ENCODE measurements at places on chromosomes 16 and 17. TPM values are rescaled to one million over a fixed set of nuclear protein-coding genes. Genes with fewer than 3 reads are reported as not detected.
A peak's percentile ranks its signal among the peaks of the same experiment; 100 is the strongest.

DNA sequence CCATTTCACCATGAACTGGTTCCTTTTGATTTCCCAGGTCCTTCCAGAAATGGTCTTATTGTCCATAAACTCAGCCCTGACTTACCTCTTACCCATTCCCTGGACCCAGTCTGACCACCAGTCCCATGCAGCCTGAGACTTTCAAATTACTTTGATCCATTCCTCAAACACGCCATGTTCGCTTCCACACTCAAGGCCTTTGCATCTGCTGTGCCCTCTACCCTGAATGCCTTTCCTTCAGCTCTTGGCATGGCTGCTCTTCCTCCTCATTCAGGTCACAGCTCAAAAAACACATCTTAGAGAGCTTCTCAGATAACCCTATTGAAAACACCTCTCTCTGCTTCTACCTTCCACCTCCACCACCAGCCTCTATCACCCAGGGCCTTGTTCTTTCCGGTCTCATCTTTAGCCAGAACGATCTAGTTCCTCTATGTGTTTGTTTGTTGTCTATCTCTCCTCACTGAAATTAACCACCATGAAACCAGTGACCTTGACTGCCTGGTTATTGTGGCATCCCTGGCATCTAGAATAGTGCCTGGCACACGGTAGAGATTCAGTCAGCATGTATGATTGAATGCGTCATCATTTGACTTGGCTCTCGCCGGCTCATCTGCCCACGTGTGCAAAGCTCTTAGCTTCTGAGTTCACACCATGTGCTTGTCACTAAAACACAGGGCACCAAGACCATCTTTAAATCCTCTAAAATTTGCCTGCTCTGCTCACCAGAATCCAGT is 12.8 kb downstream of the CRYM start:
- no peak for DNase-seq

DNA sequence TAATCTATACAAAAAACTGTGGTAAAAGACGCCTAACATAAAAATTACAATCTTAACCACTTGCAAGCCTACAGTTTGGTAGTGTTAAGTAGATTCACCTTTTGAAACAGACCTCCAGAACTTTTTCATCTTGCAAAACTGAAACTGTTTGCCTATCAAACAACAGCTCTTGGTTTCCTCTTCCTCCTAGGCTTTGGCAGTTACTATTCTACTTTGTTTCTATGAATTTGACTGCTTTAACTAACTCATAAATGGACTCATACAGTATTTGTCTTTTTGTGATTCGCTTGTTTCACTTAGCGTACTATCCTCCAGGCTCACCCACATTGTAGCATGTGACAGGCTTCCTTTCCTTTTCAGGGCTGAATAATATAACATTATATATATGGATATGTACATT is 97.0 kb downstream of the PRKCA start:
- DNase-seq = no peak

GRCh38 chr17:50112694-50113093 is 17.3 kb downstream of the SAMD14 start:
- DNase-seq = no peak

- DNase-seq = no peak
Measured at GRCh38 chr16:66658143-66658859, 38.2 kb downstream of the CMTM4 start.

The RBFOX1 gene
- total RNA-seq = not detected

DNA sequence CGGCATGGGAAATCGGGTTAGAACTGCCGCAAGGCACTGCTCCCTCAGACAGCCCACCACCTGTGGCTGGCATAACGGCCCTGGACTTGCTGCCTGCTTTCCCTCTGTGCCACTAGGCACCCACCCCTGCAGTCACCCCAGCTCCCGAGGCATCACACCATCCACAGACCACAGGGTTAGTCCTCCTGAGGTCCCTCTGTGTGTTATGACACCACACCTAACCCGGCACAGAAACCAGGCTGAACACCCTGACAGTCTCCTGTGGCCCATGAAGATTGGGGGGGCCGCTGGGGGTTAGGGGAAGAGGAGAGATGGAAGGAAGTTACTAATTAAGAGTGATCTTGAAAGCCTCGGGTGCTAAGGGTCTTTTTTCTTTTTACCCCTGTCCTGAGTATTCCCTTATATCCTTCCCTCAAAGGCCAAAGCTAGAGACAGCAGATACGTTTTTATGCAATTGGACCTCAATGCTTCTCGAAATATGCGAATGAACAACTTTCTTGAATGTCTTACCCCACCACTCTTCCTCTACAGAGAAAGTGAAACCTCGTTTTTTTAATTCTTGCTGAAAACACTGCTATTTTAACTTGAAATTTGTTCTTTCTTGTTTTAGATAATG is 7.0 kb downstream of the CYTH1 start:
- no peak for DNase-seq

The SLC5A11 gene
- not detected for total RNA-seq

The PABPN1L gene
- not detected for total RNA-seq

The KCNG4 gene
- total RNA-seq = not detected

GRCh38 chr17:574061-574460 is 140.6 kb downstream of the VPS53 start:
- no peak for DNase-seq

- no peak for DNase-seq
Measured at GRCh38 chr16:3591991-3592390, 14.8 kb upstream of the NLRC3 start.

GRCh38 chr17:30235386-30236296 is at the start of gene SLC6A4:
SLC6A4 (minus strand) TSS chr17:30235697; CDS start chr17:30221958, 13,739 bp downstream.
- peak; percentile 22 for DNase-seq

GRCh38 chr16:50888486-50889261 is 146.8 kb downstream of the CYLD start:
- no peak for DNase-seq

- no peak for DNase-seq
Measured at GRCh38 chr16:56977216-56977615, 12.1 kb upstream of the NLRC5 start.

DNA sequence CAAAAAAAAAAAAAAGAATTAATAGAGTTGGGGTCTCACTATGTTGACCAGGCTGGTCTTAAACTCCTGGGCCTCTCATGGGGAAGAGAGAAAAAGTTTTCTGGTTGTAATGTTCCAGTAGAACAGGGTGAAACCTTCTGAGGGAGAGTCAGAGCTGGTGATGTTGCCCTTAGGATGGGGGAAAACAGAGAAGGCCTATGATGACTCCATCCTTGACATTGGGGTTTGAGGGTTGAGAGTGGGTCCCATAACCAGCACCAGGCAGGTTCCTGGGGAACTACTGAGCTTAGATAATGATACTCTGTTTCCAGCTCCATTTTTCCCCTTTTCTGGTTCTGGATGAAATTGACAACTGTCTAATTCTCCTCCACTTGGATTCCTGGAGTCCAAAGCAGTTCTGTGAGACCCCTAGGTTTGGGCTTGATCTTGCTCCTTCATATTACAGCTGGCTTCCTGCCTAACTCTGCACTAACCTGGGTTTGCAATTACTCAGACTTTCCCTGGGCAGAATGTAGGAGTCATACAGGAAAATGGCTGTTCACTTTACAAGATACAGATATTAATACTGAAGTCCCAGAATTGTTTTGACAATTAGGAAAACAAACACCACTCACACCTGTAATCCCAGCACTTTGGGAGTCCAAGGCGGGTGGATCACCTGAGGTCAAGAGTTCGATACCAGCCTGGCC is 62.8 kb upstream of the B4GALNT2 start:
- DNase-seq = no peak

DNA sequence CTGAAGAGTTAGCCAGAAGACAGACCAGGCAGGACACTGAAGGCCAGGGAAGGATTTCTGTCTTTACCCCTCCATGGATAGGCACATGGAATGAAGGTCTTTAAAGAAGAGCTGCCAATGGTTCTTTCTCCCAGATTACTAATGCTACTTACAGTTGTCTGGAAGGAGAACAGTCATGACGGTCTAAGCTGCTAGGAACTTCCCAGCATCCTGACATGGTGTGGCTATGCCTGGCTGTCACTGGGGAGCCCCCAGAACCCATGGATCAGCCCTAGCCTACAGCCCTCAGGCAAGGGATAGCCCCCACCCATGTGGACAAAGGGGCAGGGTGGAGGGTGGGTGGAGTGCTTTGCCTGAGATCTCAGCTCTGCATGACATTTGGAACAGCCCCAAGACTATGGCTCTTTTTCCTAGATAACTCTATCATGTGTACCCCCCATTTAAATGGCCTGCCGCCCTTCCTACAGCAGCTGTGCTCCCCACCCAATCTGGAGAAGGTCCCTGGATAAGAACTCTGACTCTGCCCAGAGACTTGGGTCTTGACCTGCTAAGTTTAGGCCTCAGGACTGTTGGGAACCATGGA is 9.2 kb upstream of the KAT7 start:
- DNase-seq = no peak
